ENCODE measurements at places on chromosomes 16 and 17. TPM values are rescaled to one million over a fixed set of nuclear protein-coding genes. Genes with fewer than 3 reads are reported as not detected.
A peak's percentile ranks its signal among the peaks of the same experiment; 100 is the strongest.

DNA sequence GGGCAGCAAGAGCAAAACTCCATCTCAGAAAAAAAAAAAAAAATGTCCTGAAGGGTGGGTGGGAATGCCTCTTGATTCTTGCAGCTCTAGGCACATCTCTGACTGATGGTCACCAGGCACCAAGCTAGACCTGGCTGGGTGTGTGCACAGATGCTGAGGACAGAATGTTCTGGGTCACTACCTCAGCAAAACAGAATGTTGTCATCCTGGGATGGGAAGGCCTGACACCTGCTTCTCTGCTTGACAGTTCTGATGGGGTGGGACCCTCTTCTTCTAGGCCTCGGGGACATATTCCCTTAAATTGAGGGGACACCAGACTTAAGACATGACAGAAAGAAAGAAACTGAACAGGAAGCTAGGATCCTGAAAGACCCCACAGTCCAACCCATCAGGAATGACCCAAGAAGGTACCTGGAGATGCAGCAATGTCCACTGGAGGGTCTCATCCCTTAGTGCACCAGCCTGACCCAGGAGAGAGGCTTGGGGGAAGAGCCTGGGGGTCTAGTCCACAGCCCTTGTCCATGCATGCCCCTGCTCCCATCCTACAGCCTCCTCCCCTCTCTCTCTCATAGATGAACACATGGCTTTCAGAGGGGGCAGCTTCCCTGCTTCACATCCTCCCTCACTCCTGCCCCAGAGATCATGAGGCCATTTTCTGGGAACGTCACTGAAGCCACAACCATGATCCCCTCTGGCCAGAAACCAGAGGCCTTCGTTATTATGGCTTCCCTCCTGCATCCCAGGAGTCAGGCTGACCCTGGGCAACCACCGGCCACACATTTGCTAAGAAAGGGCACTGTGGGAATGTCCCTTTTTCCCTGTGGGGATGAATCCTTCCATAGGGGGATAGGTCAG is 3.8 kb upstream of the STAT5B start:
- DNase-seq, result no peak

- no peak for DNase-seq
Measured at GRCh38 chr17:56939869-56940484, 20.9 kb downstream of the COIL start.

DNA sequence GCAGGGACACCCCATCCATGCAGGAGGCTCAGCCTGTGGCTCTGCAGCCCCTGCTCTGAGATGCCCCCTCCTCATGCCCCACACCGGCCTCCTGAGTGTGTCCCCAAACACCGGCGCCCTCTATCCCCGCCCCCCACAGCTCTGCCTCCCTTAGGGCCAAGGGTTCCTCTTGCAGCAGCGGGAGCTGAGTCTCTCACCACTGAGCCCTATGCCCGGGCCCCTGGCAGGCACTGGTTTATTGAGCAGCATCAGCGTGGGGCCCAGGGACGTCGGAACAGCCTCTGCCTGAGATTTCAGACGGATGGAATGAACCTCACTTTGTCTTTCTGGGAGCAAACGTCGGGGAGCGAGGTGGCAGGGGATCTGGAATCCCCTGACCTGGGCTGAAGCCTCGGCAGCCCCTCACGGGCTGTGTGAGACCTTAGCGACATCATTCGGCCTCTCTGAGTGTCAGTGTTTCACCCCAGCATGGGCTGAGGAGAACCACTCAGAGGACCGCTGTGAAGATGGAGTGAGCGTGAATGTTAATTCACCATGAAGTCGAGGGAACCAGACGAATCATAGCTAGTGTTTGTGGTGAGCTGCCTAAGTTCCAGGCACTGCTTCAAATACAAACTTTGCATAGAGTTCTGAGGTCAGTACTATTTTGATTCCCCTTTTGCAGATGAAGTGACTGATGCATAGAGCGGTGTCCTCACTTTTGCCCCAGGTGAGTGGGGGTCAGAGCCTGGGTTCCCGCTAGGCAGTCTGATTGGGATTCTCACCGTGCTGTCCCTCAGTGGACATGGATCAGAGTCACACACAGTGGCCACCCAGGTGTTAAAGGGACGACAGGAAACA is 5.3 kb upstream of the C16orf74 start:
- DNase-seq, result no peak

DNA sequence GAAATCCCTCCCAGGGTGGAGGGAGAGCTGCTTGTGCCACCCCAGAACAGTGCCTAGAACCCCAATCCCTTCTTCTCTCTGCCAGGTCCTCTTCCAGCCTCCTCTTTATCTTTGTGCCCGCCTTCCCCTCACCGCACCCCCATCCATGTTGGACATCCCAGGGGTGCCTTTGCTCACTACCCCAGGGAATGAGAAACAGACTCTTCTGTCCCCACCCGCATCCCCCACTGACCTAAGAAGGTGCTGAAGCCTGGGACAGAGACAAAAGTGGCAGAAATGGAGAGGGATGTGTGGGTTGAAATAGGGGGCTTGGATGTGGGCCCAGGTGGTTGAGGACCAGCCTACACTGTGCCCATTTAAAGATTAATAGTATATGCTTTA is 17.0 kb downstream of the ALOX15B start:
- DNase-seq, result no peak

DNA sequence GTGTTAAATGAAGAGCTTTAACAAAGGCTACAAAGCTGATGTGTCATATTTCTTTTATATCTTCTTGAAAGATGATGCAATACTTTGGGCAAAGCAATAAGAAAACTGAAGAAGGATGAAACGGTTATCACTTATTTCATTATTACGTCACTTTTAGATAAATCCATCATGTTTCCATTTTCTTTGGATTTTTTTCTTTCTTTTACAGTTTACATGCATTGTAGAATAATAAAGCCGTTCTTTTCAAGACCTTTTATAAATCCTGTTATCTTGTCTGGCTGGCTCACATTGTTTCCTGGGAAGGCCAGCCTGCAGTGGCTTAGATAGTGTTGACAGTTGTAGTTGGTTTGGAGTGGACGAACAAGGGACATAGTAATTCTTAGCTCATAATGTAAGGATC is 28.9 kb downstream of the TANC2 start:
- DNase-seq, result no peak

- DNase-seq, result no peak
Measured at GRCh38 chr16:70686376-70687101, 686 bp upstream of the MTSS2 start.

GRCh38 chr17:40557531-40558299 is 7.6 kb downstream of the CCR7 start:
- no peak for DNase-seq

- DNase-seq, result no peak
Measured at GRCh38 chr17:42527932-42528331, 8.1 kb upstream of the NAGLU start.

DNA sequence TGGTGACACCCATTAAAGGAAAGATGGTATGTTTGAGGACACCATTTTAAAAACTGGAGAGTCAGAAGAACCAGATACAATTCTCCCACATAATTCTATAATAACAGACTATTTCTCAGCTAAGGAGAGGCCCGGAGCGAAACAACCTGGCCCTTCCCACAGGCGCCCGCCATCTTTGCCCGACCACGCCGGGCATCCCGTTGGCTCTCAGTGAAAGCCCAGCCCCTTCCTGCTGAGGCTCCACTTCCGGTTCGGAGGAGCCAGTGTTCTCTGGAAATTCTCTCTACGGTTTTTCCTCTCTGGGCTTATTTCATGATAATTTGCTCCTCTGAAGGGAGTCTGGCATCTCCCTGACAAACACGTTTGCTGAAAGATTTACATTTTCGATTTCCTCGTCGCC is 175.7 kb downstream of the AXIN2 start:
- no peak for DNase-seq

DNA sequence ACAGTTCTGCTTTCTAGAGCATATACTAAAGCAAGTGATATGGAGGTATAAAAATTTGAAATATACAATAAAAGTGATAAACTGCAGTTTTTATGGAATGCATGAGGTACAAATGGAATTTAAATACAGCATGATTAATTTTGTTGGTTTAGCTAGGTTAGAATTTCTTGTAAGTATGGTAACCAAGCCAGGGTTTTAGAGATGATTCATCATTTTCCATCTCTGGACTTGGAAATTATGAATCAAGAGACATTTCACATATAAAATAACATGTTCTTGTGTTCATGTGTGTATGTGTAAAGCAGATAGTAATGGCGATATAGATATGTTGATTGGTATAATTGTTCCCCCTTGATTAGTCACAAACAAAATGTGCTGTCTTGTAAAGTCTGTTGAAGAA is 1219.8 kb downstream of the CDH8 start:
- no peak for DNase-seq

- no peak for DNase-seq
Measured at GRCh38 chr16:11179574-11179973, 76.4 kb downstream of the SOCS1 start.

DNA sequence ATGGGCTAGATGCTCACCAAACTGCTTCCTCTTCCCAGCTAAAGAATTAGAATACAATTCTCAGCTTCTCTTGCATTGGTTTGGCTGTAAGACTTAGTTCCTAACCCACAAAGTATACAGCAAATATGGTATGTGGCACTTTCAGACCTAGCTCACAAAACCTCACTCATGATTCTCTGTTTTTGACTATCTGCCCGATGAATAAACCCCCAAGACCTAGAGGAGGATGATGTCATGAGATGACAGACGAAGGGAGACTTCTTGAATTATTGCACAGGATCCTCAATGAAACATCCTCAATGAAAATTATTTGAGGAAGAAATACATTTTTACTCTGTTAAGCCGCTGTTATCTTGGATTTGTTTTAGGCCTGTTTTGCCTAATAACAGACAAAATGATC is 14.3 kb downstream of the CNOT1 start:
- no peak for DNase-seq

DNA sequence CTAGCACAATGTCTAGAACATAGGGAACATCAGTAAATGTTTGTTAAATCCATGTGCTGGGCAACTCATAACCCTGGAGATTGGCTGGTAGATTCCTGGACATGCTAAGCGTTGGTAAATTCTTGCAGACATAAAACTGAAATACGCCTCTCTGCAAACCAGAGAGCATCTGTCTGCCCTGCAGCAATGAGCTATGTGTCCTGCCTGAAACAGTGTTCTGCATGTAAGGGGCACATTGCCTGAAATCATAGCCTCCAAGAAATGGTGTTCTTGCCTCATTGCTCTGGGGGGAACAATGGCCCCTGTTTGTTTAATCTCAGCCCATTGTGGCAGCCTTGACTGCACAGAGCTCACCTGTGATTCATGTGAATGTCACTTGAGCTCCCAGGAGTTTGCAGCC is 113.5 kb upstream of the CCL2 start:
- DNase-seq, result no peak

DNA sequence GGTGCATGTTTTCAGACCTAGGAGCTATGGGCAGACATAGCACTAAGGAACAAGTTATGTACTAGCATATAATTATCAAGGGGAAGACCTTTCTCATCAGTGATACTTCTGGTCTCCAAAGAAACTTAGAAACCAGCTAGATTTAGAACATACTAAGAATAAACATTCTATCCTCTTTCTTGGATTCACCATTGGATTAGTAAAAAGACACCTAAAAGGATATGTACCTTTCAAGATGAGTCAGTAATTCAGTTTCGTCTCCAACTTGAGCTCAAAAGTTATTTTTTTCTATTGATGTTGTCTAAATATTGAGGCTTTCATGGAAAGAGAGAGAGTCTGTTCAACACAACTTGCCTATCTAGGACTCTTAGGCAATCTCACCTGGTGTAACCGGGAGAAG is 13.2 kb downstream of the ZNF821 start:
- DNase-seq, result no peak

- DNase-seq, result no peak
Measured at GRCh38 chr17:49633250-49633649, 44.6 kb downstream of the SPOP start.

GRCh38 chr17:19724501-19725420 is 8.4 kb upstream of the SLC47A2 start:
- peak; percentile 76 for DNase-seq

- DNase-seq, result no peak
Measured at GRCh38 chr17:30246460-30246859, 11.0 kb upstream of the SLC6A4 start.

- peak; percentile 87 for DNase-seq
Measured at GRCh38 chr17:81030741-81031565, 4.0 kb upstream of the BAIAP2 start.

GRCh38 chr17:55090079-55090492 is 121.5 kb downstream of the STXBP4 start:
- DNase-seq, result no peak

DNA sequence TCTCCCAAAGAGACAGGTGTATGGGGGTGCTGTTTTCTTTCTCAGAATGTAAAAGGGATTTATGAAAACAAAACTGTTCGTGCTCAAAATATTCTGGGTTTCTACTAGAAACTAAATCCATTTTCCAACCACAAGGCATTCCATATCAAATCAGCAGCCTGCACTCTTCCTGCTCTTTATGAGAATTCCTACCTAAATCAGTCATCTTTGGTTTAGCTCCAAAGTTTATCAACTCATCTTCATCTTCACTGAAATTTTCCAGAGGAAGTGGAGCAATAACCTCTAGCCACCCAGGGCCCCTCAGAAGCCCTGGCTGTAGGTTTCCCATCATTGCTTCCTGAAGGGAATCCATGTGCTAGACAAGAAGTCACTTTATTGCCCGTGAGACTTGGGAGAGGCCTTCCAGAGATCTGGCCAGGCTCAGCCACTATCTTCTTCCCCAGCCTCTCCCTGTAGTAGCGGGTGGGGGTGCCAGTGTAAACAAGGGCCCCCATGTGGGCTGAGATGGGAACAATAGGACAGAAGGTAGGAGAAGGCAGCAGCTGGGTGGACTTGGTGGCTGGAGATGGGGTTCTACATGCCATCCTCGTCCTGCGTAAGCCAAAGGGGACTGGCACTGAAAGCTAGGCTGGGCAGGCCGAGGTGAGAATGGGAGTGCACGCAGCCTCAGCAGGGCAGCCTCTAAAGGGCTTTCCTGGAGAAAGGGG is 22.0 kb upstream of the ALDH3A1 start:
- no peak for DNase-seq

DNA sequence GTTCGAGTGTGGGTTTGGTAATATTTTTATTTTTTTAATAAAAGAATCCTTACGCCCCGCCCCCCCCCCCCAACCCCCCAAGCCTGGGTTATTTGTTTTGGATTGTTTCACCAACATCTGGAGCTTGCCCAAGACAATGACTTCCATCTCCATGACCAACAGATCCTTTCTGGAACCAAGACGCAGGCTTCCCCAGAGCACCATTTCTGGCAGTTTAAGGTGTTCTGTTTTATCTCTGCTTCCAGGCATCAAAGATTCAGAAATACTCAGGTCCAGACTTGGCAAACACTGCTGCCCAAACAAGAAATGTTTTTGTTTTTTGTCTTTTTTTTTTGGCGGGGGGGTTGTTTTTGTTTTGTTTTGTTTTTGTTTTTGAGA is 56.1 kb downstream of the PLXDC1 start:
- DNase-seq, result no peak

ATP2C2 gene
- 220 TPM for total RNA-seq

C16orf46 gene
- not detected for total RNA-seq

FSCN2 gene
- 1.0 TPM for total RNA-seq

NLGN2 gene
- 2.5 TPM for total RNA-seq

C1QTNF1 gene
- total RNA-seq, result 12.1 TPM

MMP2 gene
- total RNA-seq, result 101 TPM

ZNF18 gene
- 6.2 TPM for total RNA-seq

KRT15 gene
- total RNA-seq, result 5.8 TPM

YBX2 gene
- total RNA-seq, result 22.1 TPM

All from colonic mucosa (tissue), 4 donors.